ENCODE measurements at places on chromosomes 6 and 20.
A peak's percentile ranks its signal among the peaks of the same experiment; 100 is the strongest.

- DNase-seq = no peak
Measured at GRCh38 chr6:135557582-135557981, 60.0 kb upstream of the AHI1 start.

GRCh38 chr6:119278625-119279024 lies 70.9 kb downstream of the MAN1A1 start:
- DNase-seq = no peak

DNA sequence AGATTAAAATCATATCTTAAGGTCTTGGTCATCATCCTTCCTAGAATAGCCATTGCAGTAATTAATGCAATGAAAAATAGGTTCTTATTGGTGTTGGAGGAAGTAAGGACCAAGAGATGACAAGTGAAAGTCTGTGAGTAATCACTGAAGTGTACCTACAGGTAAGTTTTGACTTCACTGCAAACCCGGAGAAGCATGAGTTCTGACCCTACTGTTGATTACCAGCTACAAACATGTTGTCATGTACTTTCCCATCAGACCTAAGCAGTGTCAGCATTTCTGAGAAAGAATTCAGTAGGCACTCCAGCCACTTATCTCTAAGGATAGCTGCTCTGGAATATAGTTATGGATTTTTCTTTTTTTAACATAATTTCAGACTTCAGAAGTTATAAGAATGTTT lies 280.9 kb downstream of the ZFAND3 start:
- no peak for DNase-seq

GRCh38 chr20:32508775-32509119 lies 76.4 kb downstream of the NOL4L start:
- DNase-seq = no peak

DNA sequence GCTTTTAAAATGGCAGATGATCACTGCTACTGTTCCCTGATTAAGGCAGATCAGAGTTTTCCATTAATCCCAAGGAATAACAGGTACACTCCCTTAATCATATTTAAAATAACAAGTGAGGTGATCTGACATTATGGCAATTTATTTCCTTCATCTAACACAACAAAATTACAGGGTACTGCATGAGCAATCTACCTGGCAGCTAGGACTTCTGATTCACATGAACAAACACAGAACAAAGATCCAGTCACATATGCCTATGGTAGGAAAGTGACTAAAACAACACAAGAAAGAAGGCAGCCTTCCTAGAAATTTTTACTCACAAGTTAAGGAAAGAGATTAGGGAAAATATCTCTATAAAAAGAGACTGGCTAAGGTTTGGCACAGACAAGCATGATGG lies 33.2 kb downstream of the MAP7 start:
- DNase-seq = no peak

DNA sequence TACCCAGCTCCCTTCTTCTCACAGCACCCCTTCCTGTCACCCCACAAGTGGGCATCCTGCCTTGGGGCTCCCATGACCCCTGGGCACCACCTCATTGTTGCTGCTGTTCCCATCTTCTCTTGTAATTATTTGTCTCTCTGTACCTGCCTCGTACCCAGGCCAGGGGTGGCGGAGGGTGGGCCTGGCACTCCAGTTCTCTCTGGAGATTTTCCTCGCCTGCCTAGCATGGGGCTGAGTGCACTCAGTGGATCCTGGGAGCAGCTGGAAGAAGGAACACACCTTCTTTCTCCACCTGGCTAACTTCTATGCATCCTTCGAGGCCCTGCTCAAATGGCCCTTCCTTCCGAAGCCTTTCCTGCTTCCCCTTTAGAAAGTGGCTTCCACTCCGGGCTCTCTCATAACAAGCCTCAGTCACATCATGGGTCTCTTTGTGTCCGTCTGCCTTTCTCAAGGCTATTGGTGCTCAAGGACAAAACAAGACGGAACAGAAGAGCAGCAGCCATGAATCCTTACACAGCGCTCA lies 79.2 kb downstream of the SRC start:
- no peak for DNase-seq

DNA sequence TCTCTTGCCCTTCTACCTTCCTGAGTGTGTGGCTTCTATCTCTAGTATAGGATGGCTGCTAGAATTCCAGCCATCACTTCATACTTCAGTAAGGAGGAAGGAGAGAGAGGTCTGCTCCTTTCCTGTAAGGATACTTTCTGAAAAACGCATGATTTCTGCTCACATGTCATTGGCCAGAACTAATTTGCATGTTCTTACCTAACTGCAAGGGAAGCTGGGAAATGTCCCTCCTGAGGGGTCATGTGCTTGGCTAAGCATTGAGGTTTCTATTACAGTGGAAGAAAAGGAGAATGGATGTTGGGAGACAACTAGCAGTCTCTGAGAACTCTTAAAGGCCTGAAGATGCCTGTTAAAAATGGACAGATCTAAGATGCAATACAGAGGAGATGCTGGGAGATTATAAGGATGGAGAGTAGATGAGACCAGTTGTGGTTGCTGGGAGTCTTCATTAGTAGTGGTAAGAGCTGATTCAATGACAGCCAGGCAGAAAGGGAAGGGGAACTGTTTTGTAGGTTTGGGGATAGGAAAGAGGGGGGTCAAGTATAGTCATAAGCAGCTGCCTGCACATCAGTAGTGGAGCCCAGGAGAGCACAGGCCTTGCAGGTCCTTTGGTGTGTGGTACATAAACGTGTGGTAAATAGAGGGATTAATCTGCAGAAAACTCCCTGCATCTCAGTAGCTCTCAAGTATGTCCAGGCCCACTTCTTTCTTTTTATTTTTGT lies 20.2 kb downstream of the CDS2 start:
- DNase-seq = peak; percentile 65

DNA sequence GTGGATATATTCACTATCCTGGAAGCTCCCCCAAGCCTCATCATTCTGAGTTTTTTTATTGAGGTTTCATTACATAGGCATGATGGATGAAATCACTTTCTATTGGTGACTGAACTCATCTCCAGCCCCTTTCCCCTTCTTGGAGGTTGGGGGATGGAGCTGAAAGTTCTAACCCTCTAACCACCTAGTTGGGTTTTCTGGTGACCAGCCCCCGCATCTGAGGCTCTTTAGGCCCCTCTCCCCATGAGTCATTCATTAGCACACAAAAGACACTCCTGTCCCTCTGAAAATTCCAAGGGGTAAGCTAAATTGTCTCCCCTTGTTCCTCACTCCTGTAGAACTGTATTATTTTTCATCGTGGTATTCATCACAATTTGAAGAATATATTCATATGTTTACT lies 33.3 kb downstream of the GFRA4 start:
- DNase-seq = no peak

DNA sequence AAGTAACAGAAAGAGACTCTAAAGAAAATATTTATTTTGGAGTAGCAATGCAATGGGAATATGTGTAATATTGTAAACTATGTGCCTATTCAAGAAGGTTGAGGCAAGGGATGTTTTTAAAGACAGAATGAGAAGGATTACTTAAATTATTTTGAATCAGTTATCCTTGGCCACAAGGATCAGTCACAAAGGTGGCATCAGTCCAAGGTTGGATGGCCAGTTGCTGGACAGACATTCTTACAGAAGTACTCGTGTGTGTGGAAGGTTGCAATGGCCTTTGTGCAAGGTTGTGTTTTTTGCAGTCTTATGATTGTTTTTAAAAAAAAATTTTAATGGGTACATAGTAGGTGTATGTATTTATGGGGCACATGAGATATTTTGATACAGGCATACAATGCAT lies 2.0 kb downstream of the QRSL1 start:
- no peak for DNase-seq

- DNase-seq = no peak
Measured at GRCh38 chr20:4180356-4180755, 165.0 kb upstream of the RNF24 start.

DNA sequence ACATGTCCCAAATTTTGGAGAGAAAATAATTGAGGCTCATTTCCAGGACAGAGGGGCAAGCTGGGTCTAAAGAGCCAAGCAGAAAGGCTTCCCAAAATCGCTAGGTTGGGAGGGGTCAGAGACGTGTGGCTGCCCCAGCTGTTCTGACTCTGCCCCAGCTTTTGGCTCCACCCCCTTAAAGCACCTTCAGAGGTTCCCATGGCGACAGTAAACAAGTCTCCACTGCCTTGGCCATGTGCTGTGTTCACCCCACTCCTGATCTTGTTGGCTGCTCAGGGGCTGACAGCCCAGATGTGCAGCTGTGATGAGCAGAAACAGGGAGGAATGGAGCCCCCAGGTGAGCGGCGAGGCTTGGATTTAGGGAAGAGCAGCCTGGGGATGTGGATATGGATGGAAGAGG lies 72.8 kb upstream of the SPTLC3 start:
- no peak for DNase-seq

- no peak for DNase-seq
Measured at GRCh38 chr6:145924600-145924999, 39.6 kb downstream of the SHPRH start.

- no peak for DNase-seq
Measured at GRCh38 chr6:112594886-112595594, 247.9 kb downstream of the RFPL4B start.

DNA sequence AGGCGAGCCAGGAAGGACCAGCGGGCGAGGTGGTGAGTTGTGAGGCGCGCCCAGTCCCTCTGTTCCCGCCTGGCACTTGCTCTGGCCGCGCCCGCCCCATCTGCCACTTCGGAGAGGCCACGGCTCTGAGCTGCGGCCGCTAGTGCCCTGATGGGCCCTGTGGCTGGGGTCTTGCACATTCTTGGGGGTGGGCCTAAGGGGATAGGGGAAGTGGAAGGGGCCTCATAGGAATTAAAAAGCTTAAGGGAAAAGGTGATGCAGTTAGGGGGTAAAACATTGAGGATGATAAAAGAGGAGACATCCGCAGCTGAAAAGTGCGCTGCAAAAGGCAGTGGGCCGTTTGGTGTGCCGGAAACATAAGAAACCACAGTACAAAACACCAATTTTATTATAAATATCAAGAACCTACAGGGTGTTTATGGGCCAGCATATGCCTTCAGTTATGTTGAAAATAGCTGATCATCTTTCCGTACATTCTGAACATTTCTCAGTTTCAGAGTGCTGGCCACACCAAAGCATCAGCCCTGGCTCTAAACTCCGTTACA lies 1.1 kb upstream of the PSMB8 start:
- DNase-seq = no peak

- no peak for DNase-seq
Measured at GRCh38 chr20:63577317-63577894, 3.4 kb upstream of the HELZ2 start.
